Stimulated activated CD8-positive, alpha-beta memory T cell treated with anti-CD3 and anti-CD28 coated beads, Interleukin-15, amount 100 ng/mL, for 4 hours (primary cell): ENCODE measurements at places on chromosomes 5 and 9.
A peak's percentile ranks its signal among the peaks of the same experiment; 100 is the strongest.

GRCh38 chr5:170110403-170111087, 4.8 kb downstream of the FOXI1 start:
- DNase-seq = no peak

DNA sequence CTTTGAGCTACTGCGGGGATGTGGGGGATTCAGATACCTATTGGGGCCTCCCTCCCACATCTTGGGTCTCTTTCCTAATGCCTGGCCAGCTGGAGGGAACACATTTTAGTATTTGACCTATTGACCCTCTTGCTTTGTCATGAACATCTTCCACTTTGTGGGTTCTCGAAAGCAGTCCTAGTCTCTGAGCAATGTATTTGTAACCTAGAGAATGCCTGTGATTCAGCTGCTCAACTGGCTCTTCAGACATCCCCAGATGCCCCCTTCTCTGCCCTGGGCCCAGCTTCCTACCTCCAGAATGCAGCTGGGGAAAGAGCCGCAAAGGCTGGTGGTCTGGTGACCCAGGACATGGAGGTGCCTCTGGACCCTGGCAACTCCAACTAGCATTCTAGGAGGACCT, 32.2 kb downstream of the APTX start:
- DNase-seq = no peak

- DNase-seq = no peak
Measured at GRCh38 chr5:168877132-168877892, 298.1 kb upstream of the PANK3 start.

DNA sequence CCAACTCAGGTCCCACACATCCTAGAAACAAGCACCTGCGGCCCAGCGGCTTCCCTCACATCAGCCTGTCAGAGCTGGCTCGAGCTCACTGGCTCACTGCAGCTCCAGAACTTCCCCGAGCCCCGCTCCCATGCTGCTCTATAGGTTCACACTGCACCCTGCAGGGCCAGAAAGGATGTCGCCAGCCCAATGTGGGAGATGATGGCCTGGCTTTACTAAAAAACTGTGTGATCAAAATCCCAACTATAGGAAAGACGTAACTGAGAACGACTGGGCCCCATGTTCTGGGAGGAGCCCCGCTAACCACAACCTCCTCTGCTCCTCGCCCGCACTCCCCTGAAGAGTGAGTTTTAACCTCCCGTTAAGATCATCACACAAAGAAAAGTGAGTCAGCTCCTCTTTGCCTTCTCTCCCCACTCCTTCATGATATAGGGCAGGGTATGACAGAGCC, 4.6 kb downstream of the SURF4 start:
- DNase-seq = peak; percentile 40

GRCh38 chr5:161167016-161167767, 315.2 kb upstream of the ATP10B start:
- no peak for DNase-seq

- DNase-seq = no peak
Measured at GRCh38 chr5:110925398-110925797, 146.1 kb upstream of the TSLP start.

DNA sequence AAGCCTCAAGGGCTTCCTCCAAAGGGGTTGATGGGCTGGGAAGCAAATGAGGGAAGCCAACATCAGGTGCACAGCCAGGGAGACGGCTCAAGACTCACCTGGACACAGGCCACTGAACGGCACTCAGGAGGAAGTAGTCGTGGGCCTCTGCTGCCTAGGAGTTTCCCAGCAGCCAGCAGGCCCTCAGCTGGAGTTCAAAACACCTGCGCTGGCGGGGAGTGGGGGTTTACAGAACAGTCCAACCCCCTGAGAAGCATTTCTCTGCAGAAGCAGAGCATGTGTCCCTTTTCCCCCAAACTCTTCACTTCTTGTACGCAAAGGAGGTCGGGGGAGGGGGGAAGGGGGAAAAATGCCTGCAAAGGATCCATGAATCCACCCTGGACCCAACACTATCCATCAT, 2.3 kb downstream of the WHRN start:
- no peak for DNase-seq

GRCh38 chr9:124284940-124285441, 27.2 kb downstream of the NEK6 start:
- DNase-seq = no peak

DNA sequence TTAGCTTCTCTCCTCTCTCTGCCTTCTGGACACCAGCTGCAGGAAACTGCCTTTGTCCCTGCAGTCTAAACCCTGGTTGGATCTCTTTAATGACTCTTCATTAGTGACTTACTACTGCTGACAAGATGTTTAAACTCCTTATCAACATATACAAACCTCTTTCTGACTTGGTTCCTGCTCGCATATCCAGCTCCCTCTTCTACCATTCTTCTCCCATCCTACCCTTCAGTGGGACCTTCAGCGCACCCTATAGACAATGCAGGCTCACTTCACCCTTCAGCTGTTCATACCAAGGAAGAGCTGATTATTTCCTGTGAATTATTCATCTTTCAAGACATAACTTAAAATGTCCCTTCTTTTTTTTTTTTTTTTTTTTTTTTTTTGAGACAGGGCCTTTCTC, 436.5 kb downstream of the KIAA0825 start:
- no peak for DNase-seq

GRCh38 chr5:157613385-157614245, 38.0 kb upstream of the ADAM19 start:
- DNase-seq = no peak

- DNase-seq = no peak
Measured at GRCh38 chr5:143889986-143890385, 78.0 kb downstream of the HMHB1 start.
